Epithelial cell of proximal tubule (primary cell): ENCODE measurements at places on chromosomes 6 and 20. TPM values are rescaled to one million over a fixed set of nuclear protein-coding genes. Genes with fewer than 3 reads are reported as not detected.

DNA sequence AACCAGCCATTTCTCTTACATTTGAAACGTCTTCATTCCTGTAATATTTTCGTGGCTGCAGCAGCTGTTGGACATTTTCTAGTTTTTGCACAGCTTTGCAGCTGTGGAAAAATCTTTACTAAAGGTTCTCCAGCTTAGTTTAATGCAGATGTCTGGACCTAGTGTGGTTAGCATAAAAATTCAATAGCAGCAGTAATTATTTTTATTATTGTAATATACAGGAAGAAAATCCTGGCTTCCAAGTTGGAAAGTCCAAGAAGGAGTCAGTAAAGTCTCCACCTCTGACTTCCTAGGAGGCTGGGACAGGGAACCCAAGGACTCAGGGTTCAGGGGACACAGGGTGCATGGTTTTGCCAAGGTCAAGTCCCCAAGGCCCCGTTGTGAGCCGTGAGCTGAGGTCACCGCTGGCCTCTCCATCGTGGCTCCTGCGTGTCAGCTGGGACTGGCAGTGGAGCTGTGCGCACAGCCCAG lies 230.6 kb downstream of the FNDC1 start:
- DNase-seq = no peak

DNA sequence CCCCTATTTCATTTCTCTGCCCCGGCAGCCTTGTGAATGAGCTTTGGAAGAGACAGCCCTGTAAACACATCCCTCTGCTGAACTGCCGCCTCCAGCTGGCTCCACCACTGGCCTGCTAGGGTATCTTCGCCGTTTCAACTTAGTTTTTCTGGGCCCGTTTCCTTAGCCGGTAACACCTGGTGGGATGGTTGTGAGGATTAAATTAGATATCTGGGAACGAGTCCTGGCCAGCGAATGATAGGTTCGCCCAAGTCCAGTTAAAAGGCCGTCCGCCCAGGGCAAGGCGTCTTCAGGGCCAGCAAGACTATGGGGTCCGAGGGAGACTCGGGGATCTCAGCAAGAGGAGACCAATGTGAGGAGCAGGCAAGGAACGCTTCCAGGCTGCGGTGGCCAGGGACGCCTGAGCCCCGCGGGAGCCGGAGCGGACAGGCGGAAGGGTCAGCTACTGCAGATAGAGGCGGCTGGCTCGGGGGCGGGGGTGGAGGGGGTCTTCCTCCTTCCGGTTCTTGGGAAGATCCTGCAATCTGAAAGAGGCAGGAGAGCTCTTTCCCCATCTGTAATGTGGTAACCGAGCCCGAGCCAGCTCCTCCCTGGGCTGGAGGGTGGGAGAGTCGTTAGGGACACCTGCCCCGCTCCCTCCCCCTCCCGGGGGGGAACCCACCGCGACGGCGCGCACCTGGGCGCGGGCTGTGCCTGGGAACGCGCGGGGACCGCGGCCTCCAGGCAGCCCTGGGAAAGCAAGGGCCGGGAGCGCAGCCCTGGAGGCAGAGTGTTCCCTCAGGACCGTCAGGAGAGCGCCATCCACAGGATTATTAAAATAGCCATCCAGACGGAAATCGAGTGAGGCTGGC lies 4.5 kb upstream of the PTCRA start:
- DNase-seq = no peak

- no peak for DNase-seq
Measured at GRCh38 chr6:186340-186965, 105.8 kb upstream of the DUSP22 start.

DNA sequence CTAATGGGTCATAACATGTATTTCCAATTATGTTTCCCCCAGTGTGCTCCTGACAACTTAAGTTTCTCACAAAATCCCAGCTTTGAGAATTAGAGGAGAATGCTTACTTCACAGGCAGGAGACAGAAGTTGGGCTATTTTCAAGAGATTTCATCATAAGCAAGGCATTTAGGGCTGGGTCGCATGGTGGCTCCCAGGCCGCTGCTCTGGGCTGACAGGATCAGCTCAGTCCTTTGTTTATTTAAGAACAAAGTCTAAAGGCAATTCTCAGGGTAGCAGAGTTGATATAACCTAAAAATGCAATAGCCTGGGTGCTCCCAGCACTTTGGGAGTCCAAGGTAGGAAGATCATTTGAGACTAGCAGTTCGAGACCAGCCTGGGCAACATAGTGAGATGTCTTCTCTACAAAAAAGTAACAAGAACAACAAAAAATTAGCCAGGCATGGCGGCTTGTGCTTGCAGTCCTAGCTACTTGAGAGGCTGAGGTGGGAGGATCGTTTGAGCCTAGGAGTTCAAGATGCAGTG lies 10.9 kb downstream of the FOXQ1 start:
- no peak for DNase-seq

Gene KHDRBS2
- 0.22 TPM in 1 of 2 replicates, not detected in the other for total RNA-seq

Gene HUS1B
- total RNA-seq = 0.22 TPM in 1 of 2 replicates, not detected in the other

Gene C20orf202
- not detected in 2 replicates for total RNA-seq

Gene TPD52L1
- total RNA-seq = 54.3 and 67.3 TPM in 2 replicates

Gene RIMS4
- total RNA-seq = 0.07 TPM in 1 of 2 replicates, not detected in the other
